ENCODE measurements at places on chromosomes 3 and 15.

GRCh38 chr3:79366414-79366813 is 401.4 kb downstream of the ROBO1 start:
- no peak for DNase-seq

- no peak for DNase-seq
Observed at GRCh38 chr15:95825671-95826411, 504.7 kb upstream of the NR2F2 start.

DNA sequence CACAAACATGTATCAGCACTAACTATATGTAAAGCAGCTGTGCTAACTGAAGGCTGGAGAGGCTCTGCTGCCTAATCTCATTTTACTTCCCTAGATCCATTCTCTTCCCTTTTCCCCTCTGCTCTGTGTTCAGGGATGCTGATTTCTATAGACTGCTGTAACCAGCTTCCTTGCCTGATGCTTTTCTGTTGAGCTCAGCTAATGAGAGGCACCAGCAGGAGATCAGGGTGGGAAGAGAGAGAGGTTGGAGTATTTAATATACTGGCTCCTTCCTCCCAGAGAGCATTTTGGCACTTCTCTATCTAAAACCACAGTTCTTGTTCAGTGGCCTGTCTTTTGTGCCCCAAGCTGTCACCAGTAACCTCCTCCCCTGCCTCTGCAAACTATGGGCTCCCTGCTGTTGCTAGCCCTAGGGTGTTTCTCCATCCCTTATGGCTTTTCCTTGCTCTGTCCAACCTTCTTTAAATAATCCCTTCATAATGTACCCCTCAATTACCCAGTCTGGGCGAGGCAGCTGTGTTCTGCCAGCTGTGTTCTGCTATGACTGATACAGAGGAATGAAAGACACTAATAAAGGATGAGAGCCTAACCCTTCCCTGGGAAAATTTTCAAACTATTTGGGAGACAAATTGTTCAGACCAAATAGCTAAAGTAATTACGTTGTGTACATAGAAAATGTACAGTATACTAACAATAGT is 69.5 kb downstream of the CADPS start:
- DNase-seq = no peak

GRCh38 chr15:81311752-81312464 is 12.0 kb downstream of the STARD5 start:
- DNase-seq = no peak

- DNase-seq = no peak
Observed at GRCh38 chr3:147398813-147399534, 7.4 kb downstream of the ZIC4 start.

DNA sequence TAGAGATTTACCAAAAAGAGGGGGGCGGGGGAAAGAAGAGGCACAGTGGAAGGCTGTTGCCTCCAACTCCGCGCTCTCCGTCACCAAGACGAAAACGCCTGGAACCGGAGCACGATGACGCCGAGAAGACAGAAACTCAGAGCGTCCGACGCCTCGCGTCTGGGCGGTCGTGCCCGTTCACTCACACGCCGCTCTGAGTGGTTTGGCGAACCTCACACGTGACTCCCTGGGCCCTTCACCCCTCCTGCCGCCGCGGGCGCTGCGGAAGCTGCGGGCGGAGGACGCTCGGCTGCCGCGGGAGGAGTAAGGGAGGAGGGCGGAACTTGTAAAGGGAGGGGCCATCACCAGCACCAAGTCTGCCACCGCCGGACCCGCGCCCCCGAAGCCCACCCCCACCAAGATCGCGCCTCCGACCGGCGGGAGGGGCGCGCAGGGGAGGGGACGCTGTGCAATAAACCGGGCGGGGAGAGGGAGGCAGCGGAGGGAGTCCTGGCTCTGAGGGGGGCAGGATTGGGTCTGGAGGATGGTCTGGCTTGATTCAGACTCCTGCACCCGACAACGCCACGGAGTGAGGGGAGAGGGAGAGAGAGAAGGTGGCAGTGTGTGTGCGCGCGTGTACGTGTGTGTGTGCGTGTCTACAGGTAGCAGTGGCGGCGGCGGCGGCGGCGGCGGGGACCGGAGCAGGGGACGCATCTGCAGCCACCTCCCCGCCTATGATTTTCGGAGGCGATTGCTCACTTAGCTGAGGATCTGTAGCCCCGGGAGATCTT is 1.9 kb upstream of the NLGN1 start:
- DNase-seq = peak; percentile 35

DNA sequence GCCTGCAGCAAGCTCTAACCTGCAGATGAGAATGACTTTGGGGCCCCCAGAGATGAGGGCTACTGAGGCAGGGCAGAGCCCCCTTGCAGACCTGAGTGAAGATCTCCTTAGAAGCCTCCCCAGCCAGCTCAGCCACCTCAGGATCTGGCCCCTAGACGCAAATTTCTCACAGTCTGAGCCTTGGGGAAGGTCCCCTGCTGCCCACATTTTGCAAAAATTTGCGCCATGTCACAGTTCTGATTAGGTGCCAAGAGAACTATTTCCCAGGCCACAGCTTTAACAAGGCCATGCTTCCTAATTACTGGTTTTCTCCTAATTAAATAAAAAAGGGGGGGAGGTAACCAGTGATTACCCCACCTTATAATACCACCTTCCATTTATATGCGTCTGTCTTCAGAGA is 81.0 kb upstream of the HES1 start:
- no peak for DNase-seq

DNA sequence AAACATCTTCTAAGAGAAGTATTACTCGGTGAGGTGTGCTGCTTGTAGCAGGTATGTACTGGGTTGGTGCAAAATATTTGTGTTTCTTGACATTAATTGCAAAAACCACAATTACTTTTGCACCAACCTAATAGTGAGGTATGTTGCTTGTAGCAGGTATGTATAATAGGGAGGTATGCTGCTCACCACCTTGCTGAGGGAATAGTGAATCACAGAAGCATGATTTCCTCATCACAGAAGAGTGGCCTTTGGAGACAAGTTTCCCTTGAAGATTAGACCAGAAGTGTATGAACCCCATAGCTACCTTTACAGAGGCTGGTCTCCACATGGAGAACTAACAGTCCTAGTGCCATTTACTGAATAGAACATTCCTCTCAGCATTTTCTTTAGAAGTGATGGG is 15.5 kb downstream of the DCP1A start:
- DNase-seq = no peak

GRCh38 chr3:52842424-52842823 is 7.6 kb upstream of the MUSTN1 start:
- no peak for DNase-seq

DNA sequence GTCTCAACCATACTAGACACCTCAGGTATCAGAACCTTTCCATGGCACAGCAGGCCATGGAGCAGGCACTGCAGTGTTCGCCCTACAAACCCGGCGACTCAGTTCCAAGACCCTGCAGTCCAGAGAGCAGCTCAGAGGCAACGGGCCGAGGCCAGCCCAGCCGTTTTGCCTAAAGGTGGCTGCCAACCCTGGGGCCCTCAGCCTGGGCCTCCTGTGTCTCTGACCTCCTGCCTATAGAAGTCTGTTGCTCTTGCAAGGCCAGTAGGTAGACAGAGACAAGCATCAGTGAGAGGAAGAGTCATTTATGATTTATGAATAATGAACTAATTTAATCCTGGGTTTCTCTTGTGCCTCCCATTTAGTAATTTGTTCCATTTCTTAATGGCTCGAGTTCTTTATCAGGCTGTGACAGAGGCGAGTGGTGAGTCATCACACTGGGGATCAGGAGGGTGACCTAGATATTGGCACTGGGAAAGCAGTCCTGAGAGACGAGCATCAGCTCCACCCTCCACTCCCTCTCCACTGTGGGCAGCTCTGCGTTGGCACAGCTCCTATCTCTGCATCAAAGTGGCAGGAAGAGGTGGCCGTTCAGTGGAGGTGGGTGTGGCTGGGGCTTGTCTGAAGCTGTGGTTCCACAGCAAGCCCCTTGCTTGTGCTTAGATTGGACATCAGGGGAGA is 79.8 kb downstream of the ABHD5 start:
- DNase-seq = no peak

DNA sequence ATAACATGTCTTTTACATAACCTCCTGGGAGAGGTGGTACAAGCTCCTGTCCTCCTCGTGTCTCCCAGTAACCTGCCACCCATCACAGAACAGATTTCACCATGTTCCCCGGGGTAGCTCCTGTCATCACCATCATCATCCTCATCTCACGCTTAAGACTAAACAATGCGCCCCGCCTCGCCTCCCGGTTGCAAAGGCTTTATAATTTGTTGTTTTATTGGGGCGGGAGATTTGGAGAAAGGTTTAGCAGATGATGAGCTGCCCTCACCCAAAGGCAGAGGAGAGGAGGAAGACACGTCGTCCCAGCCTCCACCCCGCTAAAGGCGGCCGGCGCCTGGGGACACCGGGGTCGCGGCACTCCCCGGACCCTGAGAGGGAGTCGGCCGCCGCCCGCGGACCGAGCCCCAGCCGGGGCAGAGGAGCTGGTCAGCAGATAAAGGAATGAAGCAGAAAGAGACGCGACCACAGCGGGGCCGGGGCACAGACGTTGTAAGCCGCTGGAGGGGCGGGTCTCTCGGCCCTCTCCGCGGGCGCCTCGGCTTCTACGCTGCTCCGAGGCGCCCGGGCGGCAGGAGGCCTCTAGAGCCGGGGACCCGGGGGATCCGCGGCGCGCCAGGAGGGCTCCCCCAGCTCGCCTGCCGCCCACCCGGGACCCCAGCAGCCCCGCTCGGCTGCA is 589 bp downstream of the HERC1 start:
- DNase-seq = peak; percentile 37

GRCh38 chr15:86912661-86913060 is 833.0 kb downstream of the AGBL1 start:
- DNase-seq = no peak

DNA sequence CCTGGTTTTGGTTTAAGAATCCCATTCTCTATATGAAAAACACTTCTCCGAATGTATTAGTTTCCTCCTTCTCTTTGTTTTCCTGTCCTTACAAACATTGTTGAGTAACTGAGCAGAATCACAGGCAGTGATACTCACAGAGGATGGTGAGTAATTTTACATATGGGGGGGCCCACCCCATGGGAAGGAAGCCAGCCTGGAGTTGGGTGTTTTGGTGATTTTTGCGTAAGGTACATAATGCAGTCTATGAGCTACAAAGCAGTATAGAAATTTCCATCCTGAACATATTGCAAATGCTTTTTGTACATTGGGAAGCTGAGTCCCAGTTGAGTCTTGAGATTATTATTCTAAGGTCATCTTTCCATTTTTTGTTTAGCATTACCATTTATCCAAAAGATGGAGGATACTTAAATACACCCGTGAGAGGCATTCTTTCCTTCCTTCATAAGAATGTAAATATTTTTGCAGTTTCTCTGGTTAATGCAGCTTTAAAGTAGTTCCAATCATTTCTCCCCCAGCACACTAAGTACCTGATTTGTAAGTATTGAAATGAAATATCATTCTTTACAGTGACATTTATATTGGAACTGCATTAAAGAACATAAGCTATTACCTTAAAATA is 476.8 kb downstream of the AGBL1 start:
- no peak for DNase-seq

- no peak for DNase-seq
Observed at GRCh38 chr3:194054016-194054415, 81.9 kb upstream of the HES1 start.

GRCh38 chr3:86561215-86561614 is 429.7 kb downstream of the VGLL3 start:
- DNase-seq = no peak

DNA sequence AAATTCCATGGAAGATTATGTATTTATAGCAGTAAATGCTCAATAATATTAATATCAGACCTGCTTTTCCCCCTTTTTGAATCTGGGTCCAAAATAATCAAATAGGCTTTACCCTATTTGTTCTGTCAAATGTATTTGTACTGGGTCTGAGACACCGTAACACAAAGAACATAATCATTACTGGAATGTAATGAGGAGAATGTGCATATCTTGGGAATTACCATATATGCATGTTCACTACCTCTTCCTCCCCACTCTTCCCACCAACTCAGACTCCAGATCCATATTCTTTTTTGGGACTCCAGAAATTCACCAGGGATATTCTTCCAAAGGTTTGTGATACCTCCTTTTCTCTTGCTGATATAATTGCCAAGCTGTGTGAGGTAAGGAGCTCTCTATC is 237.1 kb downstream of the KCNMB2 start:
- DNase-seq = no peak

DNA sequence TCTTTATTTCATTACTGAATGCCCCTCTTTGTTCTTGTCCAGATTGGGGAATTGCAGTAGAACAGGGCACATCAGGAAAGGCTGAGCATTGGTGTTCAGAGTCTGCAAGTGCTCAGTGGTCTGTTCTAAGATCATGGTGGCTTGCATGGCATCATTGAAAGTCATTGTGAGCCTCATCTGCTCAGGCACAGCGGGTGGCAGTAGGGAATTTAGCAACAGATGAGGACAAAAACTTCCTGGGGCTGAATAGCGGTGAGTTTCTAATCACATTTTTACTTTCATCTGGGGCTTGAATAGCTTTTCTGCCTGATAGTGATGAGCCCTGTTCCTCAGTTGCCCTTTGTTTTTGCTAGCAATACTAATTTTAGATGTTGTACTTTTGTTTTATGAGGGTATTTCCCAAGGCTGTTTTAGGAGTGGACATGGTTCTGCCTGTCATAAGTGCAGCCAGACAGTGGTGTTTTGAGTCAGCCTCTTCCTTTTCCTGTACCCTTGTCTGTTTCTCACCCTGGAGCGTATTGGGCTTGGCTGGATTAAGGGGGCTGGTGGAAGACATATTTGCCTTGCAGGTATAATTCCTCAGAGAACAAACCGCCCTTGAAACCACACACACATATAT is 127.2 kb upstream of the IL12A start:
- DNase-seq = no peak

GRCh38 chr3:143221446-143221845 is 101.9 kb downstream of the CHST2 start:
- DNase-seq = no peak

- no peak for DNase-seq
Observed at GRCh38 chr3:141373232-141373631, 4.9 kb downstream of the ZBTB38 start.

DNA sequence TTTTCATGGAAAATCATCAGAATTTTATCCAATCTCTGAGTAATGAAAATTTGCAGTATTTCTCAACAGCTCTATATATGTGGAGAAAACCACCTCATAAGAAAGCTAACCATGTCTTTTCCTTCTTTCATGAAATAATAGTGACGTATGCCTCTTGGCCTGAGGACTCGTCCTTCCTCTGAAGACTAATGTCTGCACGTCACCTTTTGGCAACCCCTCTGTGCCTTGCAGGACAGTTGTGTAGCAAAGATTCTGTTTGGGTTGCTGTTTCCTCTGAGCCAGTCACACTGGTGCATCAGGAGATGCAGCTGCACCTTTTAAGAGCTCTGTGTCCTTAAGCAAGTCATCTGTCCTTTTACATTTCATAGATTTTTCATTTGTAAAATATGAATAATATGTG is 168.9 kb downstream of the TIGIT start:
- no peak for DNase-seq

GRCh38 chr3:102238362-102238761 is 196.5 kb upstream of the ZPLD1 start:
- no peak for DNase-seq

DNA sequence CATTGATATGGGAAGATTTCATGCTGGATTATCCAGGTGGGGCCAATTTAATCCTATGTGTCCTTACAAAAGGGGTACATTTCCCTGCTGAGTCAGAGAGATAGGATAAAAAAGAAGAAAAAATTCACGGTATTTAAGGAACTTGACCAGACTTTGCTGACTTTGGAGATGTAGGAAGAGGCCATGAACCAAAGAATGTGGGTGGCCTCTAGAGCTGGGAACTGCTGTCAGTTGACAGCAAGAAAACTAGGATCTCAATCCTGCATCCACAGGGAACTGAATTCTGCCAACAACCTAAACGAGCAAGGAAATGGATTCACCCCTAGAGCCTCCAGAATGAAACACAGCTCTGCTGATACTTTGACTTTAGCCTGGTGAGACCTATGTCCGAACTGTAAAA is 148.1 kb upstream of the SLC24A5 start:
- no peak for DNase-seq

- no peak for DNase-seq
Observed at GRCh38 chr3:52786330-52787215, 8.0 kb upstream of the ITIH3 start.
